ENCODE measurements at places on chromosomes 11 and 22.

GRCh38 chr22:35092406-35092805 lies 26.4 kb downstream of the ISX start:
- H3K27me3 ChIP-seq = no peaks in the 10 kb centered on the region
- DNase-seq = no peak
- H3K4me1 ChIP-seq = peaks cover 14% of the 10 kb centered on the region
- H3K36me3 ChIP-seq = no peaks in the 10 kb centered on the region
- no peak overlapping the region for H3K4me3 ChIP-seq
- no peak overlapping the region for H3K27ac ChIP-seq

DNA sequence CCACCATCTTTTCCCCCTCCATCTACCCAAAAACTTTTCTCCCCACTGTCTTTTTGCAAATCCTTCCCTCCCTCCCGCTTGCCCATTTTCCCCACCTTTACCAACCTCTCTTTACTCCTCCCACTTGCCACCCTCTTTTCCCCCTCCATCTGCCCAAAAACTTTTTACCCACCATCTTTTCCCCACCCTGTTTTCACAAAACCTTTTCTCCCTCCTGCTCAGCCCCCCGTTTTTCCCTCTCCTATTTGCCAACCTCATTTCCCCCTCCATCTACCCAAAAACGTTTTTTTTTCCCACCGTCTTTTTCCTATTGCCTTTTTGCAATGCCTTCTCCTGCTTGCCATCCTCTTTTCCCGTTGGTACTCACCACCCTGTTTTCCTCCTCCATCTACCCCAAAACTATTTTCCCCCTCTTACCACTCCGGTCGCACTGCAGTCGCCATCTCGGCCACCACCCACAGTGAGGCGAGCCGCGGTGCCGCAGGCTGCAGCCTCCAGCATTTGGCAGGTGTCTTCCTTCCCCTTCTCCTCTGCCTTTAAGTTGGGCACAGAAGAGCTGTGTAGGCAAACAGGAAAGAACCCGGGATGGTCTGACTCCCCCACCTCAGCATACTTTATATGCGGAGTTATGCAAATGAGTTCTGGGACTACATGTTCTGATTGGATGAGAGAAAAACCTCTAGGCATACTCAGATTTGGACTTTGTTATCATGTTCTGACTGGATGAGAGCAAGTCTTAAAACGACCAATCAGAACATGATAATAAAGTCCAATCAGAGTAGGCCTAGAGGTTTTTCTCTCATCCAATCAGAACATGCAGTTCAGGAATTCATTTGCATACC lies 121.2 kb upstream of the VPREB1 start:
- no peak overlapping the region for H3K27ac ChIP-seq
- H3K27me3 ChIP-seq = no peaks in the 10 kb centered on the region
- DNase-seq = no peak
- no peak overlapping the region for H3K4me3 ChIP-seq
- no peaks in the 10 kb centered on the region for H3K36me3 ChIP-seq
- no peaks in the 10 kb centered on the region for H3K4me1 ChIP-seq

- no peak for DNase-seq
- no peaks in the 10 kb centered on the region for H3K36me3 ChIP-seq
- H3K4me3 ChIP-seq = no peak overlapping the region
Observed at GRCh38 chr11:101881586-101881985, 33.2 kb upstream of the CEP126 start.

GRCh38 chr22:40716116-40716515 lies 36.8 kb downstream of the MCHR1 start:
- H3K27me3 ChIP-seq = no peaks in the 10 kb centered on the region
- no peak for DNase-seq
- H3K27ac ChIP-seq = no peak overlapping the region
- H3K36me3 ChIP-seq = no peaks in the 10 kb centered on the region

DNA sequence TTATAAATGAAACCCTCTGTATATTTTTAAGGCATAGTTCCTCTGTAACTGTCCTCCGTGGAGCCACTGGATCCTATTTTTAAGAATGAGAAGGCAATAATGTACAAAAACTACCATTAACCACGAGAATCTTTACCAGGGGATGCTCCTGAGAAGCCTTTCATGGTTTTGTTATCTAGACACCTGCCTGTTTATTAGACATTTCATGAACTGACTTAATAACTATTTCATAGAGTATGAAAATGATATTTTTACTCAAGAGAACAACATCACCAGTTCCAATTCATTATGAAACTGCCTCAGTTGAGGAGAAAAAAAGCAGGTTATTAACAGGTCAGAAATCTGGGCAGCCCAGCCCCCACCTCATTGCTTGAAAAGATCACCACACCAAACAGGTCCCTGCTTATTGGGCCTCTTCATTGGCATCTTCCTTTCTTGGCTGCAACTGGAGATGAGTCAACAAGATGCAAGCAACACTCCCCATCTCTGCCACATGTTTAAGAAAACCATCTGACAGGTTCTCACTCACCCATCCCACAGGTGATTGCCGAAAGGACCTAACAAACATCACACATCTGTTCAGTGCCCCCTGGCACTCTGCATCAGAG lies 27.8 kb downstream of the ETS1 start:
- H3K4me3 ChIP-seq = no peak overlapping the region
- peaks cover 15% of the 10 kb centered on the region for H3K4me1 ChIP-seq
- H3K27me3 ChIP-seq = no peaks in the 10 kb centered on the region
- DNase-seq = no peak

DNA sequence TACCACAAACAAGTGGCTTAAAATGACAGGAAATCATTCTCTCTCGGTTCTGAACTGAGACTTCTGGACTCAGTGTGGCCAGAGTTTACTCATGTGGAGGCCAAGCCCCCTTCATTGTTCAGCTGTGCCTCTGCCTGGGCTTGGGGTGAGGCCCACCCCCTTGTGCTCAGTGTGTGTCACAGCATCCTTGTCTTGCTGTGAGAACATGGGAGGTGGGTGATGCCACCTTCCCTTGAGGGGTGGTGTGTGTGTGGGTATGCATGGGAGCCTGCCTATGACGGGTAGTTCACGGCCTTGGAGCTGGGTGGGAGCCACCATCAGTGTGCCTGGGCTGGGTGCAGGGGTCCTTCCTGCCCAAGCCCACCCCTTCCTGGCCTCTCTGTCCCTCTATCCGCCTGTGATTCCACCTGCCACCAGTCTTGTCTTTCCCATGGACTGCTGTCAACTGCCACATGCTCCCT lies 101.7 kb downstream of the MORC2 start:
- H3K27ac ChIP-seq = no peak overlapping the region
- no peak for DNase-seq
- no peaks in the 10 kb centered on the region for H3K27me3 ChIP-seq
- H3K4me1 ChIP-seq = no peaks in the 10 kb centered on the region
- H3K36me3 ChIP-seq = no peaks in the 10 kb centered on the region

- DNase-seq = no peak
- no peak overlapping the region for H3K27ac ChIP-seq
- H3K36me3 ChIP-seq = no peaks in the 10 kb centered on the region
- no peak overlapping the region for H3K4me3 ChIP-seq
- H3K4me1 ChIP-seq = no peaks in the 10 kb centered on the region
Observed at GRCh38 chr11:17543574-17544180, 539 bp downstream of the USH1C start.

DNA sequence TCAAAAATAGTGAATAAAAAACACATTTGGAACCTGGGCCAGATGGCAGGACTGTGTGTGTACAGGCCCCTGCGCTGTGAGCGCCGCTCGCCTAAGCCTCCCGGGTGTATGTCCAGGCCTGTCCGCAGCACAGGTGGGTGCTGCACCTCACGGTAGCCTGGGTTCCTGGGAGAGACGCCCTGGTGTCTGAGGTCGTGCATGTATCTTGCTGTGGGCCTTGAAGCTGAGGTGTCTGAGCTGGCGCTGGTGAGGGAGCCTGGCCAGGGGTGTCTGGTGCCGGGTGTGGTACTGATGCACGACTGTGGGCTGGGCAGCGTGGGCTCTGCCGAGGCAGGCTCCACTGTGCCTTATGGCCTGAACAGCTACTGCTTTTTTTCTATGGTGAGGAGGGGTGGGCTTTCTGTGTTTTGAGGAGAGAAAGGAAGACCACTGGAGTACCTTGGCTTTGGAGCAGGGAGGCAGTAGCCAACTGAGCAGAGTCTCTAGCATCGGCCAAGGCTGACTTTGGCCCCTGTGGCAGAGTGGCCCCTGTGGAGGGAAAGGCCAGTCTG lies 4.2 kb upstream of the ZDHHC8 start:
- H3K36me3 ChIP-seq = peaks cover 20% of the 10 kb centered on the region
- H3K4me3 ChIP-seq = no peak overlapping the region
